ENCODE measurements at places on chromosomes 2 and 18.

DNA sequence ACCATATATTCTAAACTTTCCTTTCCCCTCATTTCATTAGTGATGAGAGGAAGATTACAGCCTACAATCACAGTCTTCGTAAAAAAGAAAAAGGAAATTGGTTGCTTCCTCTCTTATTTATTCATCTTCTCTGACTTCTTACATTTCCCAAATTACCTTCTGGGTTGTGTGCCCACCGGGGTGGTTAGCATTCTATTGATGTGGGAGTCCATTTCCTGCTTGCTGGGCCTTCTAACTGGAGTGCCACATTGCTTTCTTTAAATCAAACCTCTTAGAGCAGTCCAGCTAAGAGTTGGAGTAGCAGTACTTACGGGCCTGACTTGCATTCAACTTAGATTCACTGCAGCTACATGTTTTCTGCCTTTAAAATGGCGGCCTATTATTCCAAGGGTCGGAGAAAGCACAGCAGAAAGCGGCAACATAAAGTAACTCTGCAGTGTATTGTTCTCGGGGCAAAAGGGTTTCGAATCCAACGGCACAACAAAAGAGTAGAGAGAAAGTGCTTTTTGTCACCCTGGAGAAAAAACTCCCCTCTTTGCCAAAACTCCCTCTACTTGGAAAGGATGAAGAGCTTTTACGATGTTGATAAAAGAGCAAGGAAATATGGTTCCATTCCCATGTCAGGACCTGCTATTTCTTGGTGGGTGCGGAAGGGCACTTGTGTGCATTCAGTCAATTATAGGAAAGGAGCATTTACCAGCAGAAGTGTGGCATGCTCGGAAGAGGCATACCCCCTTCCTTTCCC is 110.6 kb upstream of the DLX2 start:
- no peak for DNase-seq

GRCh38 chr2:177422271-177422670 is 29.7 kb downstream of the AGPS start:
- no peak for DNase-seq

DNA sequence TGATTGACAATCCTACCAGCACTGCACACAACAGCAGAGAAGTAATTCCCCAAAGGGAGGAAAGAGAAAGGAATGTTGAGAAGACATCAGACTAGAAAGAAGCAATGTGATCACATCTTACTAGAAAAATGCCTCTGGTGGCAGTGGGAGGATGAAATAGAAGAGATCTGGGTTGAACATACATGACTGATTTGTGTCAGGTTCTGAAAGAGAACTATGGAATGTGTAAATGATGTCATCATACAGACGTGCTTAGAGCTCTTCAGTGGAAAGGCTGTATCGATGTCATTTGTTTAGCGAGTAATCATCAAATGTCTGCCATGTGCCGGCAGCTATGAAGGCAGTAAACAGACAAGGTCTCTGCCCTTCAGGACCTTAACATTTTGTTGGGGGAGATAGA is 24.9 kb downstream of the GORASP2 start:
- DNase-seq = no peak

GRCh38 chr2:28668106-28668814 is 83.4 kb upstream of the PPP1CB start:
- DNase-seq = no peak

- peak; percentile 4 for DNase-seq
Observed at GRCh38 chr2:237873897-237874551, 14.6 kb downstream of the RAMP1 start.

- DNase-seq = no peak
Observed at GRCh38 chr18:76102156-76102555, 392.9 kb downstream of the ZNF516 start.

- no peak for DNase-seq
Observed at GRCh38 chr2:105821428-105822125, 76.9 kb downstream of the NCK2 start.

DNA sequence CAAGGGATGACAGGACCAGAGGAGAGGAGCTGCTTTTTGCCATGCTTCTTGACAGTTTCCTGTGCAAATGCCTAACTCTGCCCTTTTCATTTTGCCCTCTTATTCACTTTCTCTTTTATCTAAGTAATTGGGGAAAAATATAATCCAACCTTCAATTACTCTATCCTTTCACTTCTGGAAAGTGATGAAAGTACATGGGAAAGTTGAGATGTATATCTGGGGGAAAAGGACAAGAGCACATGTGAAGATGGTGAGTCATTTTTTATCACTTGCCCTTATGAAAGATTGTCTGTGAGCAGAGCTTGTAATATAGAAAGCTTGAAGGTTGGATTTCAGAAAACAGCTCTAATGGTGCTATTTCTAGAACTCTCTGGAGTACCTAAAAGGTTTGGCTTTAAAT is 1070.7 kb downstream of the CNTNAP5 start:
- DNase-seq = no peak

DNA sequence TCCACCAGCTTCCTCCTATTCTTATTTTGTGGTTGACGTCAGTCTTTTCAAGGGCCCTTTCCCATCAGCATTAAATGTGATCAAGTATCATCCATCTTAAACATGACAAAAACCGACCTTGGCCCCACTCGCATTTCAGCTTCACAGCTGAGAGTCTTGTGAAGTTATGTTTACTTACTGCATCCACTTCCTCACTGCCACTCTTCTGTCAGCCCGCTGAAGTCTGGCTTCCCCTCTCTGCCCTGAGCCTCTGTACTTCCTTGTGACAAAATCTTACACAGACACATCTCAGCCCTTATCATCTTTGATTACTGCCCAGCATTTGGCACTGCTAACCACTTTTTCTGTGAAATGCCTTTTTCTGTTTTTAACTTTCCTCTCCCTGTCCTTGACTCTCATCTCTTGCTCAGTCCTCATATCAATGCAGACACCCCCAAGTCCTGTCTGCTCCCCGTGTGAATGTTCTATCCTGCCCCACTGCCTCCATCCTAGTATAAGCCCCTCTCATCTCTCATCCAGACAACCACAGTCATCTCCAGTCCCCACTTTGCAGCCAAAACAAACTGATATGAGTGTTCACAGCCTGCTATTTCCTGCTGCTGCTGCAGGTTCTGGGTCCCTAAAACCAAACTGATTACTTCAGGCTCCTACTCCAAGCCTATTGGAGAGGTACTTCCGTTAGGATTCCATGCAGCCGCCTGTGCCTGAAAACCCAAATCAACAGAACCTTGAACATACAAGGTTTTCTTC is 31.4 kb downstream of the FOSL2 start:
- no peak for DNase-seq

GRCh38 chr2:143150287-143150686 is 21.1 kb downstream of the ARHGAP15 start:
- DNase-seq = no peak

DNA sequence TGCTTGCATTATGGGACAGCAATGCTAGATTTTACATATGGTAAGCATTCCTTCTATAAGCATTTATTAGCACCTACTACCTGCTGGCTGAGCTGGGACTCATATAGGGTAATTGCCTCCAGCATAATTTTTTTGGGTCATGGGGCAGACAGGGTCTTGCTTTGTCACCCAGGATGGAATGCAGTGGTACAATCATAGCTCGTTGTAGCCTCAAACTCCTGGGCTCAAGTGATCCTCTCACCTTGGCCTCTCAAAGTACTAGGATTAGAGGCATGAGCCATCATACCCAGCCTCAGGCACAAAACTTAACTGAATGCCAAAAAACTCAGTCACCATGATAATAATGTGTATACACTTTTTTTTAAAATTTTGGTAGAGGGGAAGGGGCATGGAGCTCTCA is 35.3 kb downstream of the TMEM237 start:
- no peak for DNase-seq

GRCh38 chr2:238378230-238379095 is 48.3 kb upstream of the ASB1 start:
- DNase-seq = no peak

DNA sequence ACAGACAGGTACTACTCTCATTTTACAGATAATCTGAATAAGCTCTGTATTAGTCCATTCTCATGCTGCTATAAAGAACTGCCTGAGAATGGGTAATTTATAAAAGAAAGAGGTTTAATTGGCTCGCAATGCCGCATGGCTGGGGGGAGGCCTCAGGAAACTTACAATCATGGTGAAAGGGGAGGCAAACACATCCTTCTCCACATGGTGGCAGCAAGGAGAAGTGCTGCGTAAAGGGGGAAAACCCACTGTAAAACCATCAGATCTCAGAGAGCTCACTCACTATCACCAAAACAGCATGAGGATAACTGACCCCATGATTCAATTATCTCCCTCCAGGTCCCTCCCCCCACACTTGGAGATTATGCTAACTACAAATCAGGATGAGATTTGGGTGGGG is 254.4 kb downstream of the KCNE4 start:
- DNase-seq = no peak

GRCh38 chr2:64212801-64213321 is 68.6 kb upstream of the PELI1 start:
- no peak for DNase-seq

GRCh38 chr2:210004881-210005280 is 2.4 kb downstream of the RPE start:
- DNase-seq = no peak

- DNase-seq = no peak
Observed at GRCh38 chr18:31801078-31801477, 40.4 kb upstream of the SLC25A52 start.

- DNase-seq = no peak
Observed at GRCh38 chr2:120161190-120161589, 62.0 kb downstream of the TMEM185B start.

DNA sequence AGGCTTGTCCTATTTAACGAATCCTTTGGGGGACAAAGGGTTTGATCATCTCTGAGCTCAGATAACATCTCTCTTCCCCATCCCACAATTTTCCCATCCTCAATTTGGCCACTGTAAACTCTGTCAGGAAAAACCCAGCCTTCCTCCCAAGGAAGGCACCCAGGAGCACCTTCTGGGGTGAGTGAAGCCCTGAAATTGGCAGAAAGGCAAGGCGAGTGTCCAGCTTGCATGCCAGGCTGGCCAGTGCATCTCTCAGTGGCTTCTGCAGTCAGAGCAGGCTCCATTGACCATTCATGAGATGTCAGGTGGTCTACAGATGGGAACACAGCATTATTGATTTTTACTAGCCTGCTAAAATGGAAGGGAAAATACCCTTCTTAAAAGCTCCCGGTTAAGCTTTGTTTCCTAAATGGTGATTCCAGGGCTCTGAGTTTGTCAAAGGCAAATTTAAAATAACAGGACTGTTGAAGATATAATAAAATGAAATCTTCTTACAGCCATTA is 83.2 kb upstream of the BOD1L2 start:
- DNase-seq = no peak

DNA sequence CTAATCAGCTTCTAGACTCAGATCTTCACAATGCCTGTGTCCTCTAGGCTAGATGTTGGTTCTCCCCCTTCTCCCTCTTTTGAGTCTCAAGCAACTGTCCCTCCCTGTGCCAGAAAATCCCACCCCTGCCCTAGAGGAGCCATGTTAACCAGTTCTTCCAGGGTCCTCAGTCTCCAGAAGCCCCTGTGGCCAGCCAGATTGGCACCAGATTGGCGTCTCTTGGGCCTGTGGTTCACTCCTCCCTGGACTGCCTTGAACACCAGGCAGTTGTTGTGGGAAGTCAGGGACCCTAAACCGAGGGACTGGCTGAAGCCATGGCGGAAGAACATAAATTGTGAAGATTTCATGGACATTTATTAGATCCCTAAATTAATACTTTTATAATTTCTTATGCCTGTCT is 36.6 kb downstream of the CYP26B1 start:
- DNase-seq = no peak

DNA sequence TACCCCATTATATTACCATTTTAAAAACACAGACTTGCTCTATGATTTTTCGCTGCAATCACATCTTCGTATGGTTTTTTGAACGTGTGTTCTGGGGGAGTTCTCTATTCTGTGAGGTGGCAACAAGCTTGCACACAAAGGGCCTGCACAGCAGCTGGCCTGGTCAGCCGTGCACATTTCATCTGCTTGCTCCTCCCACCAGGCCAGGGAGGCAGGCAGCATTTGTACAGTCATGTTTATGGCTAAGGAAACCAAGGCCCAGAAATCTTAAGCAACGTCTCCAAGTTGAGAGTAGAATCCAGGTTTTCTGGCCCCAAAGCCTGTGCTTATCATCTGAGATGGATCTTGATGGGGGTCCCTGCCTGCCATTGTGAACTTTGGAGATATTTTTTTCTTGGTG is 106.4 kb upstream of the SMIM21 start:
- peak; percentile 17 for DNase-seq

DNA sequence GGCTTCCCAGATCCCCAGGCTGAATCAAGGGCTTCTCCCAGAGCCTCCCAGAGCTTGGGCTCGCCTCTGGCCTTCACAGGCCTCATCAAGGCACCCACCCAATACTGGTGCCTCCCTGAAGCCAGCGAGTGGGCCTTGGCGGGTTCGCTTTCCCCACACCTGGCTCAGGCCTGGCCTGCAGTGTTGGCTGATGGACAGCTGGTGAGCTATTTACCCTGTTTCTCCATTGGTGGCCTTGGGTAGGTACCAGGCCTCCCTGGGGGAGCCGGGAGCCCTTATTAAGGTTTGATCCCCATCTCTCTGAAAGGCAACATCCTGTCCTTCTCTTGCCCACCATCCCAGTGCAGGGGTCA is 18.2 kb upstream of the DUSP2 start:
- no peak for DNase-seq
